Ascending aorta (tissue), 2 donors: ENCODE measurements at places on chromosomes 2 and 18. TPM values are rescaled to one million over a fixed set of nuclear protein-coding genes. Genes with fewer than 3 reads are reported as not detected.

GRCh38 chr18:13003466-13003896 is 12.3 kb downstream of the CEP192 start:
- H3K27ac ChIP-seq, result no peak overlapping the region
- no peaks in the 10 kb centered on the region for H3K4me1 ChIP-seq
- H3K36me3 ChIP-seq, result peaks cover 24% of the 10 kb centered on the region
- no peaks in the 10 kb centered on the region for H3K27me3 ChIP-seq
- no peak for DNase-seq

- no peak overlapping the region for H3K27ac ChIP-seq
- no peak overlapping the region for H3K4me3 ChIP-seq
- no peaks in the 10 kb centered on the region for H3K4me1 ChIP-seq
- H3K27me3 ChIP-seq, result no peaks in the 10 kb centered on the region
- no peak for DNase-seq
Measured at GRCh38 chr2:56613920-56614319, 430.1 kb downstream of the CCDC85A start.

DNA sequence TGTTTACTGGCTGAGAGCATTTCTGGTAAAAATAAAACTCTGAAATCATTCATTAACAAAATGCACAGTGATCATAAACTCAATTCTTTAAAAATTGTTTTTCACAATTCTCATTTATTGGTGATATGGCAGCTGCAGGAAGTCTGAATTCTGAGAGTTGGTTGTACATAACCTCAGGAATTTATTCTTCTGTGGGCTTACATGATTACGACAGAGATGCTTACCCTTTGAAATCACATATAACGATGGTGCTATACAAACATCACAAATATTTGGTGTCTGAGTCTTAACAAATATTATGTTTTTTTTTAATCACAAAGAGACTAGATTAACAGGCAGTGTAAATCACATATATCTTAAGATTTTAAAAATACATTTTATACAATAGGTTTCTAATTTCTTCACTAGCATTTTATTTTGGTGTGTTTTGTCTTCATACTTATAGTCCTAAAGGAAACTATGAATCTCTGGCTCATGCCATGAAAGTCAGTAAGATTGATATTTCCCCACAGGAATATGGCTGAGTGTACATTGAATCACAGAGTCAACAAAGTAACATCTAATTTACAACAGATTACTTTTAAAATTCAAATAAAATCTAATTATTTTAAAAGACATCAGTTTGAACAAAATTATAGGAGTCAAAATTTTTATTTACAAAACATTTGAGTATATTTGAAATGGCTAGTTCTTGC is 318.8 kb upstream of the THUMPD2 start:
- DNase-seq, result no peak
- no peak overlapping the region for H3K27ac ChIP-seq
- no peaks in the 10 kb centered on the region for H3K36me3 ChIP-seq
- no peak overlapping the region for H3K4me3 ChIP-seq
- no peaks in the 10 kb centered on the region for H3K4me1 ChIP-seq
- no peaks in the 10 kb centered on the region for H3K27me3 ChIP-seq

DNA sequence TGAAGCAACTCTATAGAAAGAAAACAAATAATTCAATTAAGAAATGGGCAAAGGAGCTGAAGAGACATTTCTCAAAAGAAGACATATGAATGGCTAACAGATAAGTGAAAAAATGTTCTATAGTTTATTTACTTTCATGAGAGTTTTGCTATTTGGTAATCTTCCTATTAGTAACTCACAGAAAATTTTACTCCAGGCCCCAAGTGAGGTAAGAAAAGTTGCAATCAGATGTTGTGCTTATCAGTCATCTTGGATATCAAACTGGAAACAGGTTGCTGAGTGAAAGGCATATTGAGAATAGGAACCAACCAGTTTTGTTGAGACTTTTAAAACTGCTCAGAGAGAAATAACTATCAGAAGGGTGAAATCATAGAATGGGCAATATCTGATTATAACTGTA is 1179.0 kb upstream of the ACVR2A start:
- DNase-seq, result no peak
- H3K4me1 ChIP-seq, result no peaks in the 10 kb centered on the region
- no peaks in the 10 kb centered on the region for H3K27me3 ChIP-seq
- H3K36me3 ChIP-seq, result no peaks in the 10 kb centered on the region
- no peak overlapping the region for H3K27ac ChIP-seq

DNA sequence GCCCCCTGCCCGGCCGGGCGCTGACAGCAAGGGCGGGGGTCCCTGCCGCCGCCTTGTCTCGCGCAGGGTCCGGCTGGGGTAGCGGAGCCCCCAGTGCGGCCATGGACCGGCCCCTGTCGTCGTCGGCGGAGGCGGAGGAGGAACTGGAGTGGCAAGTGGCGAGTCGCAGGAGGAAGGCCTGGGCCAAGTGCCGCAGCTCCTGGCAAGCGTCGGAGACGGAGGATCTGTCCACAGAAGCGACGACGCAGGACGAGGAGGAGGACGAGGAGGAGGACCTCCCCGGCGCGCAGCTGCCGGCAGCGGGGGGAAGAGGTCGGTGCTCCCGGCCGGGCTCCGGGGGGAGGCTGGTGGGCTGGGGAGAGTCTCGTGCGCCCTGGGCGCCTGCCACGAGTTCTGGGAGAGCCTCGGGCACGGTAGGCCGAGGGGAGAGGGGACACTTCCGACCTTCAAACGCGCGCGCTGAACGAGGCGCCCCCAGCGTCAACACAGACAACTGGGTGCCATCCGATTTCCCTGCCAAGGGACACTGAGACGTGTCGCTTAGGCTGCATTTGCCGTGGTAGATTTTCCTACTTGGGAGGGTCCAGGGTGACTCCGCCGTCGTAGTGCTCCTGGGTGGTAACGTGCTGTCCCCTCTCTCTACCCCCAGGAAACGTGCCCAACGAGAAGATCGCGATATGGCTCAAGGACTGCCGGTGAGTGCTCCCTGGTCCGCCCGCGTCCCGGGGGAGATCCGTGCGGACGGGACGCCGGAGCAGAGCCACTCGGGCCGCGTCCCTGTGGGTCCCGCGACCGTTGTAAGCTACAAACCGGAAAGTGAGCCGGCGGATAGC is 652 bp downstream of the ITPRID2 start:
- peak; percentile 30 for DNase-seq
- H3K4me1 ChIP-seq, result peaks cover 34% of the 10 kb centered on the region
- H3K27me3 ChIP-seq, result no peaks in the 10 kb centered on the region

GRCh38 chr18:7482342-7482741 is 84.8 kb upstream of the PTPRM start:
- H3K36me3 ChIP-seq, result no peaks in the 10 kb centered on the region
- H3K27me3 ChIP-seq, result no peaks in the 10 kb centered on the region
- H3K4me1 ChIP-seq, result no peaks in the 10 kb centered on the region
- DNase-seq, result no peak

Gene CIB4
- not detected for total RNA-seq

DNA sequence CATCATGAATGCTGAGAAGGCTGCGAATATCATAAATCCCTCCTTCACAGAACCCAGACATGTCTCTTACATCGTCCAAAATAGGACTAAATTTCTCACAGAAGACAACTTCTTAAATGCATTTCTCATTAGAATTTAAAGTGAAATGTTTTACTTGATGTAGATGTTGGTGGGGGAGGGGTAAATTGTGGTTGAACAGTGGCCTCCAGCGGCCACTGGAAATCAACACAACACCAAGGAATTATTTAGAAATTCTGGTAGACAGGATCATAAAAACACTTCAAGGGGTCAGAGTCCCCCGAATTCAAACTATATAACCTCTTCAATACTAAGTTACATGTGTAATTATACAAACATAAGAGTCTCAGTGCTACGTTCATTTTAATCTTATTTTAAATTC is 135.9 kb downstream of the ABCA12 start:
- no peak overlapping the region for H3K27ac ChIP-seq
- no peaks in the 10 kb centered on the region for H3K27me3 ChIP-seq
- no peaks in the 10 kb centered on the region for H3K36me3 ChIP-seq
- no peak overlapping the region for H3K4me3 ChIP-seq
- no peaks in the 10 kb centered on the region for H3K4me1 ChIP-seq

Gene PDE1A
- total RNA-seq, result 4.8 TPM
